ENCODE measurements at places on chromosomes 13 and 19.

- peak; percentile 10 for DNase-seq
Observed at GRCh38 chr13:27970382-27971235, 1.5 kb upstream of the CDX2 start.

DNA sequence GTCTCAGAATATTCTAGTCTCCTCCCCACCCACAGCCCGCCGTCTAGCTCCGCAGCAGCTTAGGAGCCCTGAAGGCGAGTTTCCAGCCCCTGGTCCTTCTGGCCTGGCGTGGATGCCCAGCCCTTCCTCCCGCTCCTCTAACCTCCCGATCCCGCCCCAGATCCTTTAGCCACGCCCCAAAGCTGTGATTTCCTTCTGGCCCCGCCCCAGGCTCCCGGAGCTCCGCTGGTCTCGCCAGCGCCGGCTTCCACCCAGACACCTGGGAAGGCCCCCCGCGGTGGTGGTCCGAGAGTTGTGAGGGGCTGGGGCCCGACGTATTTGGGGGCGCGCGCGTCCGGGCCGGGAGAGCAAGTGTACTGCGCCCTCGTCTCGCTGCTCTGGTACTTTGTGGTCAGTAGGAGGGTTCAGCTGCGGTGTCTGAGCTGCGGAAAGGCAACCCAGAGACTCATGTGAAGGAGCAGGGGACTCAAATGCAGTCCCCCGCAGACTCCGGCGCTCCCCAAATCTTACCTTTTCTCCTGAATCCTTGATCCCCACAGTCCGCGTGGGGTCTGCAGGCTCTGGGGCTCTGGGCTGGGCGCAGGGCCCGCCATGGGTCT, at the start of gene CGB7:
Gene CGB7, minus strand, starts transcription at position 114 of the 599 bp plus-strand sequence. CDS start 2,374 bp downstream, outside the sequence.
- peak; percentile 32 for DNase-seq

DNA sequence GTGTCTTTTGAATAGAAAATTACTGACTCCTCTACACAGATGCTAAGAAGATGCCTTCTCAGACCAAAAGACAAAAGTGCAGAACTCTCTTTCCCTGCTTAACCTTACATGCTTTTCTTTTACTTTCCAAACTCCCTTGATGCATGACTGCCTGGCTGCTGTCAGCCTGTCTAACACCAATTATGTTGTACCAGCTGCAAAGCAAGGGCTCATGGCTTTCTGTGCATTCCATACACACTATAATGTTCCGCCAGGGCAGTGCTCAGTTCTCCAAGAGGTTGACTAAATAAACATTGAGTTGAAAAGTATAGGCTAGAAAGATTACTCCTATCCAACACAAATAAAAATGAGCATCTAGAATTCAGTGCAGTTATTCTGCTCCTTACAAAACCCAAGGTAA, 330.4 kb upstream of the NBEA start:
- DNase-seq, result no peak

DNA sequence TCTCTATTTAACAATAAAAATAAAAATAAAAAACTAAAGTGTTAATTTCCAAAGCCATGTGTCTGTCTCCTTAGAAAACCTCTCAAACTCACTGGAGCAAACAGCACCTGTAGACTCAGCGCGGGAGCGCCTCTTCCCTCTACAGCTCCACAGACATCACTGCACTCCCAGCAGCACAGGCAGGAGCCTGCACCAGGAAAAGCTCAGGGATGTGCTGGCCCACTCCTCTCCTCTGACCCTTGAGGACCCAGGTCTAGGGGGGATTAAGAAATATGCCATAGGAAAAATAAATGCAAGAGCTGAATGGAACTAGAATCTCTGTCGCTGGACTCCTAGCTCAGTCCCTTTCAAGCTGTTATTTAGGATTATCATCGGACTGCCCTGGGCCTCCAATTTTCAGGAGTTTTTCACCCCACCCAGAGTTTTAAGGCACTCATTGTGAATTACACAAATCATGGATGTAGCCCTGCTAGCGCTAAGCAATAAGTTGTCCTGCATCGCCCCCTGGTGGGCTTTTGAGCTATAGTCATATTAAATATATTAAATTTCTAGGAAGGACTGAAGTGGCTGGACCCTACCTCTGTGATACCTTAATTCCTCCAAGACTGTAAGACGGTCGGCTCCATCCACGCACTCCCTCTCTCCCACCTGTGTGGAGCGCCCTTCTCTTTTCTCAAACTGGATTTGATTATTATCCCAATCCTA, 333.9 kb downstream of the UQCRFS1 start:
- DNase-seq, result peak; percentile 23

DNA sequence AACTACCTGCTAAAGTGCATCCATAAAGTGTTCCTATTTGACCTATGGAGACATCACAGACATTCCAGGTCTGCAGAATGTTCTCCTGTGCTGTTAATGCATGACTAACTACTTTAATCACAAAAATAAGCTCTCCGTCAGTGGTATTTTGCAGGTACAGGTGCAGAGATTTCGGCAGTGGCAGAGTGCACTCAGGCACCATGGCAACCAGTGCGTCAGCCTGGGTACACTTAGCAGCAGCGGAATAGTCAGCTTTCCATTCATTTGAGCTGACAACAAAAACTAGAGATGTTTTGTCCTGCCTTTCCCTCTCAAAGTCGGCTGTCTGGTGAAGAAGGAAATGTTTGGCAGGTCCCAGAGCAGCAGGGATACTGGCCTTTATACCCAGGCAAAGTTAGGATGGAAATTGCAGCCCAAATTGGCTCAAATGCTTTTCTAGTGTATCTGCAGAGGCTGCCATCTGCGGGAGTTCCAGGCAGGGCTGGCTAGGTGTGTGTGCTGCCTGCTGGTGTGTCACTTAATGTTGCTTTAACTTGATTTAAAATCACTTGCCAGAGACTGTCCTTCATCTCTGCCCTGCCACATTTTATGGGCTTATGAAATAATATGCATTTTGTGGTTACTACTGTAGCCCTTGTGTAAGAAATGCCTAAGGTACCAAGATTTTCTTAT, 195.8 kb downstream of the RAP2A start:
- DNase-seq, result no peak

GRCh38 chr19:18477042-18477779, 39.3 kb upstream of the ISYNA1 start:
- DNase-seq, result no peak

DNA sequence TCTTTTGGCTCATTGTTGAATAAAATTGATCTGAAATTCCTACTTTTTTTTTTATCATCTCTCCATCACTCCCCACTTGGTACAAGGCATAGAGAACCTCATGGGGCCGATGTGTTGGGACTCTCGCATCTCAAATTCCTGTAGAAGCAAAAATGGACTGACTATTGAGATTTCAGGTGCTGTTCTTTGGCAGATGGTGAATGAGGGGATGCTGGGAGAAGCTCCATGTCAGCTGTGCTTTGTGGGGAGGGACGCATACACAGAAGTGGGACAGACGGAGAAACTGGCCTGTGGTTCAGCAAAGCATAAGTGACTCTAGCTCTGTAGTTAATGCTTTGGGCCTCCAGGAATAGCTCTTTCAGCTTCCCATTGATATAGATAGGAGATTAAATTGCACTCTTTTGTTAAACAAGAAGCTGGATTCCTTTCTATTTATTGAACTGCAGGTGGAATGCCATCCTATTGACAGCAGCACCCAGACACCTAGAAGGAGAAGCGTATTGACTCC, 194.5 kb upstream of the RNF113B start:
- no peak for DNase-seq

DNA sequence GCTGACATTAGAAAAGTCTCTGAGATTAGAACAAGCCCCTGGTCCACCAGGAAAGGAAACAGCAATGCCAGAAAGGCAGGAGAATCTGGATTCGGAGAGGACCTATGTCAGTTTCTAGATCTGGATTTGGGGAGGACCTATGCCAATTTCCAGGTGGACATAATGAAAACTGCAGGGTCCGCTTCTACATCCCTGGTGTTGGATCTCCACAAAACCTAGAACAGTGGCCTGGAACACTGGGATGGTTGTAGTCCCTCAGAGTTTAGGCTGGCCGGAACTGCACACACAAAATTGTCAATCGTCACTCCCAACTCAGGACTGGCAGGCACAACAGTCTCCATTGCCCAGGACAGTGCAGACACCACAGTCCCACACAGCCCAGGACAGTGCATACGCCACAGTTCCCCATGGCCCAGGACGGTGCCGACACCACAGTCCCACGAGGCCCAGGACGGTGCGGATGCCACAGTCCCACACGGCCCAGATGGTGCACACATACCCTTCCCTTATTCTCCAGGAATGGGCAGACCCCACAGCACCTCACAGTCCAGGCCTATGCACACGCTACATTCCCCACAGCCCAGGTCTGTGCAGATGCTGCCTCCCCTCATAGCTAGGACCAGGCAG, 341.7 kb downstream of the UQCRFS1 start:
- DNase-seq, result no peak

DNA sequence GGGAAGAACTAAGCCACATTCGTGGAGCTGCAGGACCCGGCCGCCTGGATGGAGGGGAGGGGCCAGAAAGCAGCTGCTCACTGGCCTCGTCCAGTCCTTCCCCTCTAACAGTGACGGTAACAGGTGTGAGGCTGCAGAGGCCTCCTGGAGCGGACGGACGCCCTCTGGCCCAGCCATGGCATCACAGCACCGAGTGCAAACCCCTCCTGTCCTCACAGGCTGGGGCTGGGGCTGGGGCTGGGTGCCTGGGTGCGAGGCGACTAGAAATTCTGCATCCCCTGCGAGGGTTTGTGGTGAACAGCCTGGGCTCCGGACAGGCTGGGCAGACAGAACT, 3.6 kb downstream of the MICOS13 start:
- DNase-seq, result no peak

GRCh38 chr13:42796747-42797356, 15.5 kb downstream of the FAM216B start:
- DNase-seq, result no peak

DNA sequence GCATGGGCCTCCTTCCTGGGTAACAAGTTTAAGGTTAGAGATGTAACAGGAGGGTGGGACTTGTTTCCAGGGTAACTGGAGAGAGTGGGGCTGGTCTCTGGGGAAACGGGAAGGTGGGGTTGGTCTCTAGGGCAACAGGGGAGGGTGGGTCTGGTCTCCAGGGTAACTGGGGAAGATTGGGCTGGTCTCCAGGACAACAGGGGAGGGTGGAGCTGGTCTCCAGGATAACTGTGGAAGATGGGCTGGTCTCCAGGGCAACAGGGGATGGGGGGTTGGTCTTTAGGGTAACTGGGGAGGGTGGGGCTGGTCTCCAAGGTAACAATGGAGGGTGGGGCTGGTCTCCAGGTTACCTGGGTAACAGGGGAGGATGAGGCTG, 36.5 kb downstream of the SPTBN4 start:
- no peak for DNase-seq

GRCh38 chr19:35986664-35987570, 8.1 kb upstream of the SDHAF1 start:
- no peak for DNase-seq

DNA sequence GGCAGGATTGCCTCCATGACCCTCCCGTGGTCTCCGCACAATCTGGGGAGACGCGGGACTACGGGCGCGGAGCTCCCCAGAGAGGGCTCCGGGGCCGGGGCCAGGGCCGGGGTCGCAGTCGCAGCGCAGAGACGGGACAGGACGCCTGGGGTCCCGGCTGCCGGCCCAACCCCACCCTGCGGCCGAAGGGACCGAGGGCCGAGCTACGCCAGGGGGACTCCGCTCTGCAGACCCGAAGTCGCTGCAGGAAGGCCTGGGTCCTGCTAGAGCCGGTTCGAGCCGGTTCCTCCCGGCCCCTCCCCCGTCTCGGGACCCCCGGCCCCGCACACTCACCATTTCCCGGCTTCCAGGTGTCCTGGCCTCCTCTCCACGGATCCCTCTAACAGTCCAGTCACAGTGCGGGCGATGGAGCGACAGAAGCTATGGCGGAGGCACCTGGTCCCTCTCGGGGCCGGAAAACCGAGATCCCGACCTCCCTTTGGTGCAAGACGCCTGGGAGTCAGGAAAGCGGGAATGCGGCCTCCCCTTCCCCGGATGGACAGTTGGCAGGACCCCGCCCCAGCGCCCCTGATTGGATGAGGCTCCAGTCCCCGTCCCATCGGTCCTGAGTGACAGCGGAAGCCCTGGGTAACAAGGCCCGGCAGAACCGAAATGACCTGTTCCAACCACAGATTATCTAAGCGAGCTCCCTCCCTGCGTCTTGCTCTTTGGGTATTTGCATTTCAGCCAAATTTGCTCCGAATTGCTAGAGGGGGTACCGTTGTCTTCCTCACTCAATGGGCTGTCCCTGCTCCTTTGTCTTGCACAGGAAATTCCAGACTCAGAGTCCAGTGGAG, at the start of gene ZNF625:
Gene ZNF625, minus strand, starts transcription at position 512 of the 836 bp plus-strand sequence. Its CDS starts 176 bp downstream, at position 336.
- peak; percentile 16 for DNase-seq

- no peak for DNase-seq
Observed at GRCh38 chr13:40644838-40645604, 21.4 kb downstream of the FOXO1 start.

- DNase-seq, result no peak
Observed at GRCh38 chr19:56294549-56294948, 20.1 kb downstream of the ZSCAN5A start.

DNA sequence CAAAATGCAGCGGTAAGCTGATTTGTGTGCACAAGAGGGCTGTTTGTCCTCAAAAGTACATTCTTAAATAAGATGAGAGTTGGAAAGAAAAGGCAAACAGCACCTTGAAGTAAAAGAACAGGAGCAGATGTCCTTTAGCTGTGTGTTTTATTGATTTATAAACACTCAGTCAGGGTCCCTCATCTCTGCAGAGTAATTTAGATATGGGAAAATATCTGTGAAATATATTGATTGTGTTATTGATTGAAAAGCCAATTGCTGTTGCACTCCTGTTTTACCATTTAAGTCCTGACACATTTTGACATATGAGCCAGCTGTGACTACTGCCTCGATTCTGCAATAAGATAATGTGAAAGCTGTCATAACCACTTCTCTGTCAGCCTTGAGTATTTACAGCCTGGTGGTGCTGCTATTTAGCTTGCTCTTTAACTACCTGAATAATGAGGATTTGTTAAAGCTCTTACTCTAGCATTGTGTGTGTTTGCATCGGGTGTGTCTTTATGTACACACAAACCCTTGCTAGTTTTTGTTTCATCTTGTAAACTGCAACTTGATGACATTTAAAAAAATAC, 550.1 kb downstream of the DACH1 start:
- no peak for DNase-seq

DNA sequence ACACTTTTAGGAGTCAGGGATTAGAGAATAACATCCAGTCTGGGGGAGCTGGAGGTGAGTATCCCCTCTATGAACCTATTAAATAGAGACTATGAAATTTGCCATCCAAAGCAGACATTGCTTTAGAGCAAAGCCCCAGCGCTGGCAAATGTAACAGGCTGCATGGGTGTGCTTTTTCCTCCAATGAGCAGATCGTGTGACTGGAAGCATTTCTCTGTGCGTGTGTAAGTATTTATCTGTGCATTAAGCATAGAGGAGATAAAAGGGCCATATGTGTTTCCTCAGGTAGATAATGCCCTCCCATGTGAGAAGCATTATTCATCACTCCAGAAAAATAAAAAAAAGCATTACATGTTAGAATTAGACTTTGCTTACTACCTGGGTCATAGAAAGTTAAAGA, 924 bp downstream of the TNFSF13B start:
- no peak for DNase-seq

All from naive thymus-derived CD8-positive, alpha-beta T cell (primary cell).